Activated naive CD8-positive, alpha-beta T cell treated with anti-CD3 and anti-CD28 coated beads, Interleukin-2, amount 50 U/mL, for 24 hours (primary cell): ENCODE measurements at places on chromosomes 3 and 15.
A peak's percentile ranks its signal among the peaks of the same experiment; 100 is the strongest.

DNA sequence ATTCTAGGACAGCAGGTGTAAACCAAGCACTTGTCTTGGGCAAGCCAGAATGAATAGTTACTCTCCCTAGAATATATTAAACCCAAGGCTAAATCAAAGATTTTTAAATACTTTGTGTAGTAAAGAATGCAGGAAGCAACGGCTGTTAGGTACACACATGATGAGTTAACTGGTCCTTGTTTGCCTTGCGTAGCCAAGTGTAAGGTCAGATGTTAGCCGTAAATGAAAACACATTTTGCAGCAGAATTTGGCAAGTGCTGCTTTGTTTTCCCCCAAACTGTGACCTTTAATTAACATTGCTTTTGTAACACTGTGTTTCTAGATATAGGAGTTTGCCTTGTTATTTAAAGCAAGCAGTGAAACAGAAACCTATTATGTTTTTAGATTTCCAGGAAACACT, 368.7 kb downstream of the IL5RA start:
- DNase-seq = no peak

DNA sequence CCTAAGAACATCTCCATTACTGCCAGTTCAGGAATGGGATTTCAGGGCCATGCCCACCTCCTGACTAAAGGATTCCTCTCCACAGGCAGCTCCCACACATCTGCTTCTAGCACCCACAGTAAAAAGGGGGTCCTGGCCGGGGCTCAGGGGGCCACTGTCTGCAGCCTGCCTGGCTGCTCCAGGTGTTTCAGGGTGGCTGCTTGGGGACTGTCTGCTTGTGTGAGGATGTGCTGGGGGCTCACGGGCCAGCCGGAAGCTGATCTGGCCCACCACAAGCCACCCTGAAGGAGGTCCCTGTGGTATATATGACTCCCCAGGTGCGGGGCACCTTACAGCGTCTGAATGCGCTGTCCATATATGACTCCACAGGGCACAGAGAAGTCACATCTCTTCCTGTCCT, 135.4 kb downstream of the NSMCE3 start:
- DNase-seq = no peak

DNA sequence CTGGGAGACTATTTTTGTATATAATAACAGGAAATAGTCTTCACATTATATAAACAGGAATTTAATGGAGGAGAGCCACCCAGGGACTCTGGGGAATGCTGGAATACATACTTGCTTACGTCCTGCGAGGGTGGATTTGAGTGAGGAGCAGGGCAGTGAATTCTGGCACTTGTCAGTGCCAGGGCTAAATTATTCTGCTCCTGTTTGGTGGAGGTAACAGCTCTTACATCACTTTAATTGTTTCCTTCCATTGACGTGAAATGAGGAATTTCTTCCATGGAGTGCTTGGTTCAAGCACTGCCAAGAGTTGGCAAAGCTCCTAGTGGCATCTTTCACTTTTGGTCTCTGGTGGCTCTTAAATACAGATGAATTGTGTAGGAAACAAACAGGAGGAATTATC, 94.1 kb upstream of the GOLGA8J start:
- no peak for DNase-seq

- peak; percentile 71 for DNase-seq
Observed at GRCh38 chr3:179147514-179147872, 664 bp upstream of the PIK3CA start.

DNA sequence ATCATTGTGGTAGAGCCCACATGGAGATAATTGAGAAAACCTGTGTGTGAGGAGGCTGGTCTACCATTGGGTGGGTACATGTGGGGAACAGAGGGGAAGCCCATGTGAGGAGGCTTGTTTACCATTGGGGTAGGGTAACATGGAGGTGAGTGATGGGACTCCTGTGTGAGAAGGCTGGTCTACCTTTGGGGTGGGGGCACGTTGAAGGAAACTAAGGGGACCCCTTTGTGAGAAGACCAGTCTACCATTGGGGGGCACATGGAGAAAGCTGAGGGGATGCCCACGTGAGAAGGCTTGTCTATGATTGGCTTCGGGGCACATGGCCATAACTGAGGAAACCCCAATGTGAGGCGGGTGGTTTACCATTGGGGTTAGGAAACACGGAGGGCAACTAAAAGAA, 158.5 kb downstream of the FBLN2 start:
- no peak for DNase-seq

DNA sequence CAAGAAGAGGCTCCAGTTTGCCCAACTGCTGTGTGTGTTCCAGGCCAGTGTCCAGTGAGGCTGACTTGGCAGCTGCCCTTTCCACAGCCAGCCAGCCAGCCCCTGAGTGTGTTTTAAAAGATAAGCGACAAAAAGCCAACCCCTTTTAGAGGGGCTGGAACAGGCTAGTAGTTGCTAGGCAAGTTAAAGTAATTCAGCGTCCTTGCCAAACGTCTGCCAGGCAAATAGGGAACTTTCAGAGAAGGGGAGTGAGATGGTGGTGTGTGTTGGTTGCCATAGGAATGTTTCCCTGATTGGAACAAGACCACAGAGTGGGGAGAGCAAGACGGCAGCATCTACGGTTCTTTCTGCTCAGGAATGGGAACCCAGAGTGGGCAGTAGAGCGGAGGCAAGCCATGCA, 86.3 kb downstream of the TMEM108 start:
- no peak for DNase-seq

- DNase-seq = no peak
Observed at GRCh38 chr15:79261836-79262235, 20.7 kb upstream of the ANKRD34C start.

DNA sequence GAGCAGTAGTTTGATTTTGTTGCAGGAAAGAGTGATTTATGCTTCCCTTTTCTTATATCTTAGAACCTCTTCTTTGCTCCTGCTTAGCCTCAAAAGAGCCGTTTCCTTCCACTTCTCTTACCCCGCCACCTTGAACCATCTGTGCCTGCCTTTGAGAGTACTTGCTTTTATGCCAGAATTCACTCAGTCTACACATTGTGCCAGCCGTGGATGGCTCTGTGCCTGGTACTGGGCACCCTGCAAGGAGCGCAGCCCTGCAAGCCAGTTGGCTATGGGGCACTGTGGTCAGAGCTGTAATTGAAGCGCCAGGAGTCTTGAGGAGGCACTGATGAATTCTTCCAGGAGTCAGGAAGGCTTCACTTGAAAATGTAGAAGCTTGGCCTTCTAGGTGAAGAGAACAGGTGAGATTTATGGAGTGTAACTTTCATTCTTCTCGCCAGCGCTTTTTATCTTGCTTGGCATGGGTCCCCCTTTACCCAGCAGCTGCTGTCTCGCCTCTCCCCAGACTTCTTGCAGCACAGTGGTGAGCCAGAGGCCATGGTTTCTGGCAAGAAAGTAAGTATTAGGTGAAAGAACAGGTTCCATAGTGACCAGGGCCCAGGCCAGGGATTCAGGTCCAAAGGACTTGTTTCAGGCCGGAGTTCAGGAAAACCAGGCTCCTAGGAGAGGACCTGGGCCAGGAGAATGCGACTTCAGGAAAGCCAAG, 4.9 kb downstream of the TMED3 start:
- no peak for DNase-seq

DNA sequence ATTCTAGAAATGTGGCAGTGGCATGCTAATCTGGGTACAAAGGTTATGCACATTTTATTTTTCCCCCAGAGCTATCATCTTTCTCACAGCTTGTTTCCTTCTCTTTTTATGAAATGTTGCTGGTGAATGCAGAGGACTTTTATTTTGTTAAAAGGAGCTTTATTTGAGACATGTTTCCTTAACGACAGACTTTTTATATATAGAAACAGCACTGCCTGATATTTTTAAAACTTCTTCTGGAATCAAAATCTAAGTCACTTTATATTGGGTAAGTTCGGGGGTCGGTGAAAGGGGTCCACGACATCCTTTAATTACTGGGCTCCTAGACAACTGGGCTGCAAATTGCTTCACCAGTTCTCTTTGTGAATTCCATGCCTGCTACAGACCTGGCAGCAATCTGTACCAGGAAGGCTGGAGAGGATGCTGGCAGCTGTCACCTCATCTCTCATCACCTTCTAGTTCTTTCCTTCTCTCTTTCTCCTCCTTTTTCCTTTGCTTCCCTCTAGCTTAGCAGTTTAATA, 464.7 kb downstream of the PDCD6IP start:
- no peak for DNase-seq

DNA sequence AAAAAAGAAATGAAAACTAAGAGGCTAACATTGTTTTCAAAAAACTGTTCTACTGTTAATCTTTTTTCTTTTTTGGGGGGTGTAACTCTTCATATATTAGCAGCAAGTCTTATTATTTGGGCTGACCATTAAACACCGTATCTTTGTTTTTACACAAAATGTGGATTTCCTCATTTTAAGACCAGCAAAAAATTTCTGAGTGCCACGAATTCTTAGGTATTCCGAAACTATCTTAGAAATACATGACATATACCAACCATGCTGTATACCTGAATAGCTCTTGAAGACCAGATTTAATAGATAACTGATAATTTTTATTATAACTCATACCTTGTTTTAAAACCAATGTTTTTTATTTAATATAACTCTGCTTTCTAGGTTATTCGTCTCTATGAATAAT, 620 bp upstream of the TTC23 start:
- DNase-seq = no peak
